Activated naive CD4-positive, alpha-beta T cell treated with anti-CD3 and anti-CD28 coated beads, Interleukin-2, amount 50 U/mL, for 72 hours (primary cell): ENCODE measurements at places on chromosomes 11 and 22.
A peak's percentile ranks its signal among the peaks of the same experiment; 100 is the strongest.

- no peak for DNase-seq
Observed at GRCh38 chr11:96827164-96827563, 437.4 kb downstream of the JRKL start.

DNA sequence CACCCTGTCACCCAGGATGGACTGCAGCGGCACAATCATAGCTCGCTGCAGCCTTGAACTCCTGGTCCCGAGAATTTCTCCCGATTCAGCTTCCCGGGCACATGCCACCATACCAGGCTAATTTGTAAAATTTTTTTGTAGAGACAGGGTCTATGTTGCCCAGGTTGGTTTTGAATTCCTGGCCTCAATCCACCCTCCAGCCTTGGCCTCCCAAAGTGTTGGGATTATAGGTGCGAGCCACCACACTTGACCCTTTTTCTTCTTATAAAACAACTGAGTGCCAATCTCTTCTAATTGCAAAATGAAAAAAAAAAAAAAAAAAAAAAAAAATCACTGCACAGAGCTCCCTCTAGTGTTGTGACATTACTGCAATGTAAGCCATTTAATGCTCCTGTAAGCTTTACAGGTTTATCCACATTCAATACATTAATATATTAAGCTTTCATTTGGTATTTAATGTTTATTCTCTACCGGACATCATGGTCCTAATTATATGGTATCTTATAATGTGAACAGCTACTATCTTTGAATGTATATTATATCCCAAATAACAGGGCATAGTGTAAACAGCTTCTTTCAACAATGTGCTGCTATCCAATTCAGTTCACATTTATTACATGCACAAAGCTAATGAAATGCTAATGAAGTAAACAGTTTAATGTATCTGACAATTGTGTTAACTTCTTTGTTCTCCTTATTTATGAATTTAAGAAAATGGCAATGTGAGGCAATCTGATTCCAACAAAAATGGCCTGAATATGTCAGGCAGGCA is 44.6 kb downstream of the COPB1 start:
- DNase-seq: no peak

DNA sequence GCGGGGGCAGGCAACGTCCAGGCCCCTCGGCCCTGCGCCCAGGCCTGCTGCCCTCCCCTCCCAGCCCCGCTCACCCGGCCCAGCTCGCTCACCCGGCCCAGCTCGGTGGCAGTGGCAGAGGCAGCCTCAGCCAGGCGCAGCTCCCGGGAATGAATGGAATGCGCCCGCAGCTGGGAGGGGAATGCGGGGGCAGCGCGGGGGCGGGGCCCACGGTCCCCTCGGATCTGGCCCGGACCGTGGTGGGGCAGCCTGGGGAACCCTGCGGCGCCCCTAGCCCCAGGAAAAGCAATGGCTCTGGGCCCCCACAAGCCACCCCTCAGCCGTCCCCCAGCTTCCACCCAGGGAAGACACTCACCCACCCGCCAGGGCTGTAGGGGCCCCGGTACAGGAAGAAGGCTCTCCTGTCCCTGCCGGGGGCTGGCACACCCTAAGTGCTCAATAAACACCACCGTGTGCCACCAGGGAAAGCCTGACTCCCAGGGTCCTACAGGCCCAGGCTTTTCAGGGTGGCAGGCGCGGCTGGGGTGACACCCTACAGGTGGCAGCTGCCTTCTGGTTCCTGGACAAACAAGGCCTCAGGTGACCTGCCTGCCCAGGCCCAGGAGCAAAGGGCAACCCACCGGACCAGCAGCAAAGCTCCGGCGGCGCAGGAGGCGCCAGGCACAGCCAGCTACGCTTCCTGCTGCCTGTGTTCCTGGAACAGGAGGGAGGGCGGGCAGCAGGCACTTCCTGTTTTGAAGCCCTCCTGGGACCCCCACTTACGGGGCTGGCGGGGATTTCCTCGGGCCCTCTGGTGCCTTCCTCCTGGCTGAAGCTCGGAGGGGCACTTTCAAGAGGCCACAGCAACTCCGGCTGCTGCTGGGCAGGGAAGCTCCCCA is 13.8 kb downstream of the PLXNB2 start:
- no peak for DNase-seq

GRCh38 chr11:121451986-121452608 is at the start of gene SORL1:
Gene SORL1 (plus strand): TSS chr11:121452314. CDS start chr11:121452332, 18 bp downstream.
- DNase-seq: peak; percentile 77

DNA sequence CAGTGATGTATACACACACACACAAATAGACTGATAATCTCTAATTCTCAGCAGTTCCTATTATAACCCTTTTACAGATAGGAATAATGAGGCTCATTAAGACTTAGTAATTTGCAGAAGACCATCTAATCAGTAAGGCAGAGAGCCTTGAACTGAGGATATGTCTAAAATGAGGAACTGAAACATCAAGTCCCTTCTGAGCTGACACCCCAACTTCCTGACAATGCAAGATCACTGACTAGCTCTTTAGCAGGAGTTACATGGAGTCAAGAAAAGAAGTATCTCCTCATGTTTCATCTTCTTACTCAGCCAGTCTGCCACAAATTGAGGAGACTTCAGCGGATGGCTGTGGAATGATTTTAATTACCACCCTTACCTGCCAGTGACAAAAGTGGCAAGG is 193.0 kb downstream of the MSANTD4 start:
- no peak for DNase-seq

GRCh38 chr22:36343070-36343719 is 44.6 kb downstream of the MYH9 start:
- no peak for DNase-seq

DNA sequence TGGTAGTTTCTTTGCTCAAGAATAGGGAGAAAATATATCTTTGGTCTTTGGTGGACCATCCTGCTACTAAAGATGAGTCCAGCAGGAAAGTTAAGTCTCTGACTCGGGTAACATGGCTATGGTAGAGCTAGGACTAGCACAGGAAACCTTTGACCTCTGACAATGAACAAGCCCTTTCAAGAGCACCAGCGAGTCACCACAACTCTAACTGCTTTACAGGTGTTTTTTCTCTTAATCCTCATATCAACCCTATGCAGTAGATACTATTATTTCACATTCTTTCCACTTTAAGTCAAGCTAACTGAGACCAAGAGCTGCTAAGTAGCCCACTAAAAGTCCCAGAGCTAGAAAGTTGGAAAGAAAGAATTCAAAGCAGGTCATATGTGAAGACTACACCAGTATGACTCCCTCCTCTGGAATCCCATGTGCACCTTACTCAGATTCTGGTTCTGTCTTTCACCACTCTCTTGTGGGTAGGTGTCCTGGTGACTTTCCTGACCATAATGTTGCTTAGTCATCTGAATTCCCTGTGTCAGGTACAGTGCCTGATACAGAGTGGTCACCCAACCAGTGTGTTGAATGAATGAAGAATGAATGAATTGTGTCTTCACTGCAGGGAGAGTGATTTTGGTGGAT is 53.8 kb upstream of the ME3 start:
- DNase-seq: no peak

- DNase-seq: no peak
Observed at GRCh38 chr22:47727641-47728040, 965.2 kb downstream of the TBC1D22A start.

DNA sequence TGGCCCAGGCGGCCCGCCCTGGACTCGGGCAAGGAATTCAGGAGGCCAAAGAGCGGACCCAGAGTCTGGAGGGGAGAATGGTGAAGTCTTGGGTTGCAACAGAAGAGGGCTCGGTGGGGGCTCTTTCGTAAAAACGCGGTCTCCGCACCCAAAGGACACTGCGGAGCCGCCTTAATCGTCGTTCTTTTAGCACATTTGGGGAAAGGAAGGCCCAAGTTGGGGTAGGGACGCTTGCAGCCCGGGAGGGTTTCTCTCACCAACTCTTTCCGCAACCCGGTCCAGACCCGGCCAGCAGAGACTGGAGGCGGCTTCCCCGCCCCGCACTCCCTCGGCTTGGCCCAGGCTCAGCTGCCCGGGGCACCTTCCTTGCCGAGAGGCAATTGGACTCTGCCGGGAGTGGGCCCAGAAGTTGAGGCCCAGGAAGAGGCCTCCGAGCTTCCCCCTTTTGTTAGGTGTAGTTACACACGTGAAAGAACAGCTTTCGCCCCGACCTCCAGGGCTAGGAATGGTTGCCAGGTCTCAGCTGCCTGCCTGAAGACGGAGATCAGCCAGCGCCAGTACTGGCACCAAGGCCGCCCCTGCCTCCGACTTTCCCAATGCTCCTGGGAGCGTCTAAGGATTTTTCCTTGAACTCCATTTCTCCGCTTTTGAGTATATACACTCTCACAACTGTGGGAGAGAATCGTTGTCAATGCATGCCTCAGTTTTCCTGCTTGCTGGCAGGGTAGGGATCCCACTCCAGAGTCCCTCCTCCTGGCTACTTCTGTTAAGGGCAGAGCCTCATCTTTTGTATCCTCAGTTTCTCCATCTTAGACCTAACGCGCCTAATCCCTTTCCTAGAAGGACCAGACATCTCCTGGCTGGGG is 3.7 kb downstream of the ALX4 start:
- DNase-seq: no peak

DNA sequence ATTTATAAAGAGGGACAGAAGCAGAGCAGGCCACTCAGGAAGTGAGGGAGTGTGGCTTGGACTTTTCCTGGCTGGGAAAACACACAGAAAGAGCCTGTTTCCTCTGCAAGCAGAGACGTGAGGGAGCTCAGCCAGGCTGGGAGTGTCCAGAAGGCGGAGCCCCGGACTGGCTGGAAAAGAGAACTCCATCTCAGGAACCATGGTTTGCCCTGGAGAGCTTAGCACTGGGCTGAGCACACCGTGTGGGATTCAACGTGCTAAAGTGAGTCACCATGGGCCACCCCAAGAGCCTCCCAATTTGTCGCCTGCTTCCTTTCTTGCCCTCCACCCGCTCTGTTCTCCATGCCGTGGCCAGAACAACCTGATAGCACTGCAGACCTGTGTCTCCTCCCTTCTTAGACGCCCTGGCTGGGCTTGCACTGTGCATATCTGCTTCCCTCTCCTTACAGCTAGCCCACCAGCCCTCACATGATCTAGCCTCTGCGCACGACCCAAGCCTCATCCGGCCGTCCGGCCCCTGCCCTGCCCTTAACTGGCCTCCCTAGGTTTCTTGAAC is 51.8 kb downstream of the GALNT18 start:
- DNase-seq: no peak

GRCh38 chr22:42026705-42027104 is 28.1 kb downstream of the WBP2NL start:
- no peak for DNase-seq

- DNase-seq: no peak
Observed at GRCh38 chr11:1510928-1511327, 24.3 kb upstream of the MOB2 start.

- no peak for DNase-seq
Observed at GRCh38 chr22:45503050-45503815, 550 bp downstream of the FBLN1 start.

- peak; percentile 20 for DNase-seq
Observed at GRCh38 chr11:2777386-2777785, 77.6 kb upstream of the KCNQ1OT1 start.

GRCh38 chr22:49948116-49948957 is 12.2 kb upstream of the PIM3 start:
- no peak for DNase-seq

- DNase-seq: no peak
Observed at GRCh38 chr22:45608763-45609180, 62.9 kb upstream of the ATXN10 start.

- DNase-seq: no peak
Observed at GRCh38 chr22:46511151-46512038, 26.0 kb downstream of the CELSR1 start.

DNA sequence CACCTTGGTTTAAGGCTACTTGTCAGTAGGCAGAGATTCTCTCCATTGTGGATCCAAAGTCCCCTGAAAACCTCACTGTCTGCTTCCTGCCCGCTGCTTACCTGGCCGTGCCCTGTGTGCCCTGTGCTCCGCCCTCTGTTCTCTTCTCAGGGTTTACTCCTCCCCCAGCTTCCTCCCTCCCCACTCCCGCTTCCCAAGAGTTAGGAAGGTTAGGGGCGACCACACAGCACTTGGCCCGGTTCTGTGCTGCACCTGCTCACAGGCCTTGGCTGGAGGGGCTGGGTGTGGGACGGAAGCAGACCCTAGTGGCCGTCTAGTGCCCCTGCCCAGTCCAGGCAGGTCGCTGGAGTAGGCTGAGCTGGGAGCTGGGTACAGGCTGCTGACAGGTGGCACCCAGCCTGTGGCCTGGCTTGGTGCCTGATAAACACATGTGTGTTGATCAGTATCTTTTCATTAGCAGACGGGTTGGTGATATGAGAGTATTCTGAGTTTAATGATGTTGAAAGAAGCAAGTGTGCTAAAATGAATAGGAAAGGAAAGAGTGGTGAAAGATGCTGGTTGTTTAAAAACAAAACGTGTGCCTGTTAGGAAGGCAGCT is 40.5 kb downstream of the GRAMD4 start:
- no peak for DNase-seq

- no peak for DNase-seq
Observed at GRCh38 chr11:101929294-101929915, 13.1 kb upstream of the ANGPTL5 start.

DNA sequence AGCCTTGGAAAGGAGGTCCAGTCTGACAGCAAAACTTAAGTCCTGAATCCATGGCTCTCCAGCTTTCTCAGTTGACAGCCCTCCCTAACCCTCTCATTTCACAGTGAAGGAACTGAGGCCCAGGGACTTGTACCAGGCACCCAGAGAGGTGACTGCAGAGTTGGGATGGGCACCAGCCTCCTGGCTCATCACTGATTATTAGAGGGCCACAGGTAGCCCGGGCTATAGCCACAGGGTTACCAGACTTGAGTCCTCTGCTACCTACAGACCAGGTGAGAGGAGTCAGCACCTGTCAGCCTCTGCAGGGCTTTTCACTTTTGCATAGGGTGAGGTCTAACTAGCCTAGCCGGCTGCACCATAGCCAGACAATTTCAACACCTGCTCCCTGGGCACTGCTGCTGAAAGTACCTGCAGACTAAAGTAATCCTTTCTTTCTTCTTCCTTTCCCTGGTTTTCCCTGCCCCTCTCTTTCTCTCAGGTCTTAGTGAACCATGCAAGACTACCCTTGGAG is 37.6 kb downstream of the SYT13 start:
- DNase-seq: no peak

DNA sequence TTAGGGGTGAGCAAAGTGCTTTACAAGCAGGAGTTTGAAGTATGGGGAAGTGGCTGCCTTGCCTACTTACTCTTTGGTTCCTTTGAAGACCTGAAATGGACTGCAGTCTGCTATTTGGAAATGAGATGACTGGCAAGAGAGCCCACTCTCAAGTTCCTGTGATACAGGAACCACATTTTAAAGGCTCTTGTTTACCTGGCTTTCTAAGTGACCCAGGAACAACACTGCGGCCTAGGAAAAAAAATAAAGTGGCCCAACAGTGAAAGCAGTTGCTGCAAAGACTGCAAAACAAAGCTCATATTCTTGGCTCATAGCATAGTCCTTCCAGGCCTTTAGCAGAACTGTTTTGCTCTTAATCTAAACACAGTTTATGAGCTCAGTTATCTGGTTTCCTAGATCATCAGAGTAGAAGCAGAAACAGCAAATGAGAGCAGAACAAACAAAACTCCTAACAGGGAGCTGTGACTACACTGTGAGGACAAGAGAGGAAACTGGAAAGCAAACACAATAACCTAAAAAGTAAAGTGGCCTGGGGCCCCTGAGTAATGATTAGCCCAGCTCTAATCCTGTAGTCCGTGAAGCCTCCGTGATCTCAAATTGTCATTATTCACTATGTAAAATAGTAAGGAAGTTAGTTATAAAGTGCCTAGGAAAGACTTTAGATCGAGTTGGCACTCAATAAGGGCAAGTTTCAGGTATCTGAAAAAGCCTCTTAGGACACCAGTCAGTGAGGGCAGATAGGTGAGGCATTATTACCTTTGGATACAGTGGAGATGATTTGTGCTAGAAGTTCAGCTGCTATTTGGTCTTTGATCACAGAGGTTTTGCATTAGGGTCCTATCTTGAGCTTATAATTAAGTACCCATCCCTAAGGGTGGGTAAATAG is 11.5 kb downstream of the CCDC117 start:
- no peak for DNase-seq

- no peak for DNase-seq
Observed at GRCh38 chr11:10653946-10654810, 39.4 kb downstream of the IRAG1 start.
